Activated T-helper 1 cell treated with anti-CD3 and anti-CD28 coated beads, Interleukin-12 subunit alpha, Interleukin-12 subunit beta, Interleukin-2, Interleukin-4 antibody, amounts not matched to agents 30 ng/mL and 10 ng/mL and 1 ng/mL, durations not matched to agents 14 hours and 24 hours and 36 hours (primary cell): ENCODE measurements at places on chromosomes 2 and 18.

- no peak for DNase-seq
Measured at GRCh38 chr2:235049069-235049468, 97.3 kb downstream of the SH3BP4 start.

GRCh38 chr2:58535990-58536389, 294.9 kb upstream of the FANCL start:
- no peak for DNase-seq

DNA sequence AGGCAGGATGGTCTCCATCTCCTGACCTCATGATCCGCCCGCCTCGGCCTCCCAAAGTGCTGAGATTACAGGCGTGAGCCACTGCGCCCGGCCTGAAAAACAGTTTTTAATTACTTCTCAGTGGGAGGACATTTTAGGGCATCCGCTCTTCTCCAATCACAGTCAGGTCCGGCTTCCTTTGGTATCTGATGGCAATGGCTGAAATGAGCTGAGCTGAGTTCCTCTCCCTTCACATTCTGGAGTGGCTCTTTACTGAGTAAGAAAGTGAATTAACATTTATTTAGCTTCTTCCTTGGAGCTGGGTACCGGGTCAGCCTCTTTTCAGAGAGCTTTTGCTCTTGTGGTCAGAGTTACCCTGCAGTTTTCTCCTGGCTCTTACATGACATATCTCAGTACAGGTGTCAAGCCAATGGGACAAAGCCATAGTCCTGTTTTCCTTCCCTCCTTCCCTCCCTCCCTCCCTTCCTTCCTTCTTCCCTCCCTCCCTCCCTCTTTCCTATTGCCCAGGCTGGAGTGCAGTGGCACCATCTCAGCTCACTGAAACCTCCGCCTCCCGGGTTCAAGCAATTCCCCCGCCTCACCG, 1.1 kb upstream of the TTC27 start:
- DNase-seq: no peak

DNA sequence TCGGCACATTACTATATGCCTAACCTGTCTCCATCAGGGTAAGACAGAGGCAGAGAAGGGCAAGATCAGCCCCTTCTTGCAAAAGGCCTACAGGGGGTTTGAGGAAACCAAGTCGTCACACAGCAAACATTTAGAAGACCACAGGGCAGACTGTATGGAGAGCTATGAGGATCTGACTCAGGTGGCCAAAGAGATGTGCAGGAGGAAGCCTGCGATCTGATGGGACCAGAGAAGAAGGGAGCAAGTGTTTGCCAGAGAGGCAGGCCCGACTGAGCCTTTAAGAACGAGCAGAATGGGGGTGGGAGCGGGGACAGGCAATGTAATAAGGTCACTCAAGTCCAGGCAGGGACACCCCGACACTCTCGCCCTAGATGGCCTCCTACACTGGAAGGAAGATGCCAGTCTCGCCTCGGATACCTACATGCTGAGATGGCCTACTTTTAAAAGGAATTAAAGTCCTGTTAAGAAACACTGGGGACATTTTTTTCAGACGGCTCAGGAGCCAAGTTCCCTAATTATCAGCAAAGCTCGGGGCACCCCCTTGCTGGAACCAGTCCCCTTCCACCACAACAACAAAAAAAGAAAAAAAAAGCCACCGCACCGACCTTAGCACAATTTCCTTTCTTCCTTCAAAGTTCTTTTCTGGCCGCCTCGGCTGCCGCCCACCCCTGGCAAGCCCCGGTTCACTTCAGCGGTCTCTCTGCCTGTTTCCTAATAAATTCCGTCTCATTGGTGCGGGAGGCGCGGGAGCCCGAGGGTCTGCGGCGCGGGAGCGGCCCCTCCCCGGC, 1.5 kb downstream of the SFXN5 start:
- DNase-seq: no peak

GRCh38 chr18:25176518-25177042, 175.4 kb downstream of the ZNF521 start:
- no peak for DNase-seq

DNA sequence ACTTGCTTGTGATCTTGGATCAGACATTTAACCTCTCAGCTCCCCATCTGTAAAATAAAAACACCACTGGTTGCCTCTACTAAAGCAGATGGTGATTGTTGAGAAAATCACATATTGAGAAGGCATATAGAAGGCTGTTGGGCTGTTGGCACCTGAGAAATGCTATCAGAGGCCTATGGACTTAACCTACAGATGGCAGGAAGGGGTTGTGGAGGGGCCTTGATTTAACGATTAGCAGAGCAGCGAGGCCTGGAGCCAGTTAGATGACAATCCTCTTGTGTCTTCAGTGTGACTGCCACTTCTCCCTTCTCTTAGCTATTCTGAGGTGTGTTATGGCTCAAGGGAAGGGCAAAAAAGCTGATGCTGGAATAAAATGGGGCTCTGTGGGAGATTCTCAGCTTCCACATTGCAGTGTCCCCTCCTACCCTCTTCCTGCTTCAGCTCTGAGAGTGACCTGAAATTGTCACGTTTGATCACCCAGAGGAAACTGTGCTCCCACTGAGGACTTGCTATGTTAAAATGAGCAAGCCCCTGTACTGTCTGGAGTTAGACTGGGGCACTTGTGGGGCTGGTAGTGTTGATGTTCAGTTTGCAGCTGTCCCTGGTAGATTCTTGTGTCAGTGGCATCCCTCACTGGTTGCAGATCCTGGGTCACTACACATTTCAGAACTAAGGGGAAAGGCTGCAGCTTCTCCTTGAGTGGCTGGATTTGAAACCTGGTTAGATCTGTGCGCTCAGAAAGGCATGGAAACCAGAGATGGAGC, 31.5 kb downstream of the CXCR4 start:
- no peak for DNase-seq

DNA sequence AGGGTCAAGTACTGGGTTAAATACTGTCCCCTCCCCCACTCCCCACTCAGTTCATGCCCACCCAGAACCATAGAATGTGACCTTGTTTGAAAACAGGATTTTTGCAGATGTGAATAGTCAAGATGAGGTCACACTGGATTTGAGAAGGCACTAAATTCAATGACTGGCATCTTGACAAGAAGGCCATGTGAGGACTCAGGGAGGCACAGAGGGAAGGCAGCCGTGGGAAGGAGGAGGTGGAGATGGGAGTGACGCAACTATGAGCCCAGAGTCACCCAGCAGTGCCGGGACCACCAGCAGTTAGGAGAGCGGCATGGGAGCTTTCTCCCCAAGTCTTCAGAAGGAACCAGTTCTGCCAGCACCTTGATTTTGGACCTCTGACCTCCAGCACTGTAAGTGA, 257.3 kb downstream of the BCL2 start:
- DNase-seq: no peak

GRCh38 chr2:129239141-129239540, 740.3 kb upstream of the RAB6C start:
- no peak for DNase-seq

- DNase-seq: no peak
Measured at GRCh38 chr18:49812286-49813068, 856 bp downstream of the ACAA2 start.

- no peak for DNase-seq
Measured at GRCh38 chr2:25275575-25275965, 66.2 kb downstream of the DNMT3A start.

DNA sequence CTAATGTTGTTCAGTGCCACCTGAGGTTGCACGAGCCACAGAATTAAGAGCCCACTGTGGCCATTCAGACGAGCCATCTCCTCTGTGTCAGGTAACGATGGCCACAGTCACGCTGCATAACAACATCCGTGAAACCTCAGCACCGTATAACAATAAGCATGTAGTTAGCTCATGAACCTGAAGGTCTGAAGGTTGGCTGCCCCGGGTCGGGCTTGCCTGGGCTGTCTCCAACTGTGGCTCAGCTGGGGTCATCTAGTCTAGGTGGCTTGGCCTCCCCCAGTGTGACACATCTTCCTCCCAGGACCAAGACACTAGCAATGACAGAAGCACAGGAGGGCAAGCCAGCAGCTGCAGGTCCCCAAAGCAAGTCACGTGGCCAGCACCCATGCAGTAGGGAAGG, 258.0 kb downstream of the GLI2 start:
- DNase-seq: no peak

GRCh38 chr2:14866736-14867352, 234.3 kb downstream of the LRATD1 start:
- DNase-seq: no peak

- no peak for DNase-seq
Measured at GRCh38 chr18:10184776-10185175, 269.7 kb upstream of the APCDD1 start.

DNA sequence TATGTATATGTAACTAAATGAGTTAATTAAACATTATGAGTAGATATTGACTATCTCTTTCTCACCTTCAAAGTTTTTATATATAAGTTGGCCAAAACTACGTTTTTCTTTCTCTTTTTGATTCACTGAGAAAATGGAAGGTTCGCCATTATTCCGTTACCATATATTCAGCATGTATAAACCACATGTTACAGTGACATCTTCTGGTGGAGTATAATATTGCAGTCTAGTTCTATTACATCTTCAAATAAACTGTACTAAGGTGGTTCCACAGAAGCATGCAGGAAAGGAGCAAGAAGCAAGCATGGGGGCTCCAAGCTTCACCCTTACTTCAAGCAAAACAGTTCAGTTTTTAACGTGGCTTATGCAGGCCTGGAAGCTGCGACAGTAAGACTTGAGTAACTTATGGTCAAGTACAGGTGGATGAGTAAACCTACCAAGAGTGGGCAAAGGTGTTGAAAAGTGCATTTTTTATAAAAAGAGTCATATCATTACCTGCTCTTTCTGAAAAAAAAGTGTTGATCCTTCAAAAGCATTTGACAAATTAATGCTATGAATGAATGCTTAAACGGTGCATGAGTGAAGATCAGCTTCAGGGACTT, 129.8 kb upstream of the RAB6C start:
- no peak for DNase-seq

DNA sequence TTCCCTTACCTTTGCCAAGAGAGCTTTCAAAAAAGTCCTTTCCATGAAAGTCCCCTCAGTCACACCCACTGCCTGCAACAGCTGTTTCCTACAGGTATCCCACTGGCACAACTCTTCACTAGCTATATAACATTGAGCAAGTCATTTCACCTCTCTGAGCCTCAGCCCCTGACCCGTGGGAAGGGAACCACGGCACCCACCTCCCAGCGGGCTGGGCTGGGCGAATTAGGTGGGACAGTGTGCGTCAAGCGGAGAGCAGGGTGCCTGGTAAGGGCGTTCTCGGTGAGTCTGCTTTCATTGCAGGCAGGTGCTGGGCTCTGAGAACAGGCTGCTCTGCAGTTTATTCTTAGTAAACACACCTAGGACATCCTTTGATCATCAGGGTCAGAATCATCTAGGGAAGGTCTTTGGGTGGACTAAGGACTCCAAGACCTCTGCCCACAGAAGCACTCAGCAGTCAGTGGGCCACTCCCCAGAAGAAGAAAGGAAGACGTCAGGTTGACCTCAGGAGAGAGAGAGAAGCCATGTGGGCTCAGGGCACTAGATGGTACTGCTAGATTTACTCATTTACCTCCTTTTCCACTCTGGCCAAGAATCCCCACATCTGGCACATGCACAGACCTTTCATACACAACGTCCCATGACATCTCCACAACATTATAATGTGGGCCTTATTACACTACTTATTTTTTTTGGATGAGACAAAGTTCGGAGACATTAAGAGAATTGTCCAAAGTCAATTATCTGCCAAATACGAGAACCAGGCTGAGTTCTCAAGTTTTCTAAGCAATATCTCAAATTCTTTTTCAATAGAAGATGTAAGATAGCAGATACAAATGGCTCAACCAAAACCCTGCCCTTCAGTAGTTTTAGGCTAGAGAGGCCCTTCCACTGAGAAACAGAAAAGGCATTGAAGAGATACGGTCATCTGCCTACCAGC, 79.9 kb downstream of the GALNT14 start:
- no peak for DNase-seq

DNA sequence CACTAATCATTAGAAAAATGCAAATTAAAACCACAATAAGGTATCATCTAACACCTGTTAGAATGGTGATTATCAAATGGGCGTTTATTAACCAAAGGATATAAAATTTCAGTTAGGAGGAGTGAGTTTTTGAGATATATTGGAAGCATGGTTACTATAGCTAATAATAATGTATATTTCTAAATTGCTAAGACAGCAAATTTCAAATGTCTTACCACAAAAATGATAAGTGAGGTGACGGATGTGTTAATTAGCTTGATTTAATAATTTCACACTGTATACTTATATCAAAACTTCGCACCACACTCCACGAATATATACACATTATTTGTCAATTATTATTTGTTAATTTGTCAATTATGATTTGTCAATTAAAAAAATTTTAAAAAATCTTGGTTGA, 227.2 kb upstream of the DDX18 start:
- no peak for DNase-seq

DNA sequence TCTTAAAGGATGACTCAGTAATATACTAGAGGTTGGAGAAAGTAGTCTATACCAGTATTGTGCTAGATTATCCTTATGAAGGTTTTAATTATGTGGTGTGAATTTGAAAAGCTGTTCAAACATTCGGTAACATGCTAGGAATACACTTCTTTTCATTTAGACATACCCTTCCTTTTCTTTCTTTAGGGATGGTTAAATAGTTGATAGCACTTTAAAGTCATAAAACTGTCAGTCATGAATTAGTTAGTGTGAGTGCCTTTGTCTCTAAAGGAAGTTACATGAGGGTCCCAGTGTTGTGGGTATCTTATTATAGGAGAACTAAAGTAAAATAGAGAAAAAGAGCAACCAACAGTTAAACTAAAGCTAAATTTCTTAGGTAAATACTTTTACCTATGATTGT, 149.3 kb downstream of the CSRNP3 start:
- DNase-seq: no peak

DNA sequence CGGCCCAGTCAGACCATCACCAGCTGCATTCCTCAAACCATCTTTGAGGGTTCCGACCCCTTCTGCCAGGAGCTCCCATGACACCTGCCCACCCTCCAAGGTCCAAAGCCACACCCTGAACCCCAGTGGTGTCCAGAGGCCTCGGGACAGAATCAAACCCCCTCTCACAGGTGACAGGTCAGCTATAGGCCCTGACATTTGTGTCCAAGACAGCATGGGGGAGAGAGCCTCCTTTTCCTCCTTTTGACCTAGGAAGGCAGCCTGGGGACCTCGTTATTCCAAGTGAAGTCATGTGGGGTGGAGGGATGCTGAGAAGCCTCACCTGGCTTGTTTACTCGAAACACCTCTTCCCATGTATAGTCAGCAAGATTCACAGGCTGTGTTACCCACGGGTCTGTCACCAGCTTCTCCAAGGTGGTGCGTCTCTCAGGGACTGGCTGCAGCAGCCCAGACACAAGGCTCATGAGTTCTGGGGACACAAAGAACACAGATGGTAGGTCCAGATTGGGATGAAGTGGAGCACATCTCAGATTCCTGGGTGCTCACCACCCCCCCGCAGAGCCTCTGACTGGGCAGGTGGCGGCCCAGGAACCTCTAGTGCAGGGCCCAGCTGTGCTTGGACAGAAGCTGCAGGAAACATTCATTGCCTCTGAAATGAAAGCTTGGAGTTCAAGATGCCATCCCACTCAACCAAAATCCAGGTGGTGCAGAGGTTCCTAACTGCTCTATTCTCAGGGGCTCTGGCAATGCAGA, 5.1 kb upstream of the MTERF4 start:
- no peak for DNase-seq

DNA sequence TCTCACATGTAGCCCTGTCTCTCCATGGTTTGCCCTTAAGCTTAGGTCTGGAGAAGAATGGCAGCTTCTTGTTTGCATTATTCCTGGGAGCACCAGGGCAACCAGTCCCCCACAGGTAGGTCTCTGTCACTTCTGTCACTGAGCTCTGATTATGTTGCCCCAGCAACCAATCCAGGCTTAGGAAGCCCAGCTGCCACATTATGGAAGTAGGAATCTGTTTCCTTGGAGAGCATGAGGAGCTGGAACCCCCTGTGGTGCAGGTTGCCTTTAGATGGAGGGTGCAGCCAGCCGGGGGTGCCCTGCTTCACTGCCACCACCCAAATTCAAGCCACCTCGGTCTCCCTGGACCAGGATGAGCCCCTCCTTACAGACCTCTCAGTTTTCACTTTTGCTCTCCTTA, 4.8 kb downstream of the RESP18 start:
- no peak for DNase-seq
